ENCODE measurements at places on chromosomes 12 and 14.

DNA sequence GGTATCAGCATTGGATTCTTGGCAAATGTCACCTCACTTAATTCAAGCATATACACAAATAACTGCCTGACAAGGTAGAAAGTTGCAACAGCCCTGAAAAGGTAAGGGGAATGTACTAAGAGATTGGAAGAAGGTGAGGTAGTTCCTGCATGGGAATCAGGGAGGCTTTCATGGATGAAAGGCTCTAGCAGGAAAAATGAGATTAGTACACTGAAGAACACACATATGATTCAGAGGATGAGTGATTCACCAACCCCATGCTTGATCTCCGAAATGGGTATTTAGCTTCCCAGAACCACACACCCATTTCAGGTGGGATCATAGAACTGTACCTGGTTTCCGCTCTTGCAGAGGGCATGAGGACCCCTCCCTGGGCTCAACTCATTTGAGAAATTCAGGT lies 65.8 kb downstream of the PAH start:
- DNase-seq: no peak

GRCh38 chr12:68871921-68872320 lies 61.0 kb downstream of the CPM start:
- no peak for DNase-seq

GRCh38 chr14:24634158-24634557 lies at the start of gene GZMB:
Gene GZMB, minus strand, starts transcription at chr14:24634190. Its CDS starts 30 bp downstream, at chr14:24634160.
- DNase-seq: peak; percentile 64

GRCh38 chr14:39812532-39813320 lies 380.5 kb upstream of the FBXO33 start:
- DNase-seq: no peak

DNA sequence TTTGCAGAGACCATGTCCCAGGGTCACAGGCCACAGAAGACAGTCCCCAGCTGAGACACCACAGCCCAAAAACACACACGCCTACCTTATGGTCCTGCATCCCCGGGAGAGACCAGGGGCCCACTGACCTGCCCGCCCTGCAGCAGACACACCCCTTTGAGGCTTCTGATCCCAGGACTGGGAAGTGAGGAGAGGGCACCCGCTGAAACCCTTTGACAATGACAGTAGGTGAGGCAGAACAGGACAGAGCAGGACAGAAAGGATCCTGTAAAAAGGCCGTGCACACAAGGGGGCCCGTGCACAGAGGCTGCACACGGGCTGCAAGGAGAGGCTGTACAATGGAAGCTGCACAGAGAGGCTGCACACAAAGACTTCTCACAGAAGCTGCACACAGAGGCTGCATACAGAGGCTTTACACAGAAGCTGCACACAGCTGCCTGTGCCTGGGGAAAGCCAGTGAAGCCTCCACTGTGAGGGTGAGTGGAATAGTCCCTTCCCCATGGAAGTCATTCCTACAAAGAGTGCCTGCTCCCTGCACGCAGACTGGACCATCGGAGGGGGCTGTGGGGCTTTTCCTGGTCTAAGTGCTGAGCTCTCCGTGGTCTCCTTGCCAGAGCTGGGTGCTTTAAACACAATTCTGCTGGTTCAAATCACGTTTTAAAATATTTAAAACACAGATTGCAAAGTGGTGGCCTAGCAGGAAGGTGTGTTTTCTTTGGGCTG lies 16.6 kb upstream of the SFSWAP start:
- no peak for DNase-seq

Data from activated naive CD4-positive, alpha-beta T cell treated with Interleukin-2 at 50 U/mL for 16 hours (primary cell).